ENCODE measurements at places on chromosomes 1 and 21.
A peak's percentile ranks its signal among the peaks of the same experiment; 100 is the strongest.

DNA sequence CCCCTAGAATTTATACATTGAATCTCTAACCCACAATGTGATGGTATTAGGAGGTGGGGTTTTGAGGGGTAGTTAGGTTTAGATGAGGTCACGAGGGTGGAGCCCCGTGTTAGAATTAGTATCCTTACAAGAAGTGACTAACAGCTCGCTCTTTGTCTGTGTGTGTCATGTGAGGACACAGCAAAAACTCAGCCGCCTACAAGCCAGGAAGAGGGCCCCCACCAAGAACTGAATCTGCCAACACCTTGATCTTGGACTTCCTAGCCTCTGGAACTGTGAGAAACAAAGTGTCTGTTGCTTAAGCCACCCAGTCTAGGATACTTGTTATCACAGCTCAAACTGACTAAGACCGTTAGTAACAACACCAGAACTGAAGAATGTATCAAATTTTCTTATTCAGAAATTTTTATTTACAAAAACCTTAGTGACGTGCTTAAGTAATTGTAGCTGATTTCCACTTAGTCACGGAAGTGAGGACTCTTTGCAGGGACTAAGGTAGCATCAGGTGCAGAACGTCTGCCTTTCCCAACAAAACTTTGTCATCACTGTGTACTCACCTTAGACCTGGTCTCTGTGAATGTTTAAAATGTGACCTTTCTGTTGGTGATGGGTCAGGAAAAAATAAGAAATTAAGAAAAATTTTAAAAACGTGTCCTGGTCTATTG is 24.5 kb upstream of the LRRC8C start:
- no peak for DNase-seq

DNA sequence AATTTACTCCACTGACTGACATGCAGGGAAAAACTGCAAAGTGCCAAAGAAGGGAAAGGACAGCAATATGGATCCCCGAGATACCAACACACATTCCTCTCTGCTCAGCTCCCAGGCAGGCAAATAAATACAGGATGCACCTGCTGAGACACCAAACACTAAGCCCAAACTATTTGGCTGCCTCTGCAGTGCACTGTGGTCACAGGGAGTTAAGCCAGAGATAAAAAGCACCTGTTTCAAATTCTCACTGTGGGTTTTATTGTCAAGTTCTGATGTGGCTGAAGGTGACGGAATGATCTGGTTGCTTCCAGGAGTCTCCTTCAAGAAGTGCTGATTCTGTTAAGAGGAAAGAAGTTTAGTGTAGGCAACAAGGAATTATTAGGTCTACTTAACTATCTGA is 17.7 kb downstream of the TEX38 start:
- DNase-seq, result no peak

DNA sequence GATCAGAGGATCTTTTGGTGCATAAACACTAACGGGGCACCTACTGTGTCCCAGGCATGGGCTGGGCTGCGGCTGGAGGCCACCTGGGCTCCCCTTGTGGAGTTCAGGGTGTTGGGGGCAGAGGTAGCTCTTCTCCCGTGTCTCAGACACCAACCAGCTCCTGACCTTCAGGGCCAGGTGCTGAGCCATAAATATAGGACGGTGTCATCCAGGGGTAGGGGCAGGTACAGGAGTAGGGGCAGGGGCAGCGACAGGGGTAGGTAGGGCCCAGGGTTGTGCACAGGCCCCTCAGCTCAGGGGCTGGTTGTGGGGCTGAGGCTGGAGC is 18.0 kb upstream of the LRRC3 start:
- DNase-seq, result no peak

- no peak for DNase-seq
These were observed 228.1 kb downstream of the TPR start for GRCh38 chr1:186146974-186147373.

- no peak for DNase-seq
These were observed 67.8 kb downstream of the ACTL8 start for GRCh38 chr1:17822741-17823426.

GRCh38 chr1:87953732-87954344 is 625.2 kb downstream of the LMO4 start:
- DNase-seq, result peak; percentile 20

DNA sequence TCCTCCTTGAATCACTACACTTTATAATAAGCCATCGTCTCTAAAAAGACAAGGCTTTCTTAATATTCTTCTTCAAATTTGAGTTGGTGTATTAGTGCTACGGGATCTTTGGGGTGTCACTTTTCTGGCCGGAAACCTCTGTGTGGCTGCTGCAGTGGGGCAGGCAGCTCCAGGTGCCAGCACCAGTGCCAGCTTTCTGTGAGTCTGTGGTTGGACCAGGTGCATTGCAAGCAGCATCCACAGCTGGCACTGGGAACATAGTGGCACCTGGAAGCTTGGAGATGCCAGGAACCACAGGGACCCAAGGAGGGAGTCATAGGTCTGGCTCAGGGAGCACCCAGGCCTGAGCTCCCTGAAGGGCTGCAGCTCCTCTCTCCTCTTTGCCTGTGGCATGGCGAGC is 111.8 kb upstream of the RUNX3 start:
- DNase-seq, result no peak

DNA sequence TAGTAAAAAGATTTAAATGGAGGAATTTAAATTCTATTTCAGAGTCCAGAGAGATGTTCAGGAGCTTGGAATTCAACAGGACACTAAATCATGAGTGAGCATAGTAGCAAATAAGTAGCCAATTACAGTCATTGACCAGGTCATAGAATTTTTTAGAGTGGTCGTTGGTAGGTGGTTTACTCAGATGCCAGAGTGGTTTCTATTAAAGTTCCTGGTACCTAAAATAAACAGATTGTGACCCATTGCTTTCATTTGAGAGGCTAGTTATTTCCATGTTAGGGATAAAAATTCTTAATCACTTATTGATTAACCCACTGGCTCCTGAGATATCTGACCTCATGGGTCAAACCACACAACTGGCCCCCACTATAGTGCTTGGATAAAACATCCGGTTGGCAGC is 201.3 kb downstream of the ASTN1 start:
- no peak for DNase-seq

DNA sequence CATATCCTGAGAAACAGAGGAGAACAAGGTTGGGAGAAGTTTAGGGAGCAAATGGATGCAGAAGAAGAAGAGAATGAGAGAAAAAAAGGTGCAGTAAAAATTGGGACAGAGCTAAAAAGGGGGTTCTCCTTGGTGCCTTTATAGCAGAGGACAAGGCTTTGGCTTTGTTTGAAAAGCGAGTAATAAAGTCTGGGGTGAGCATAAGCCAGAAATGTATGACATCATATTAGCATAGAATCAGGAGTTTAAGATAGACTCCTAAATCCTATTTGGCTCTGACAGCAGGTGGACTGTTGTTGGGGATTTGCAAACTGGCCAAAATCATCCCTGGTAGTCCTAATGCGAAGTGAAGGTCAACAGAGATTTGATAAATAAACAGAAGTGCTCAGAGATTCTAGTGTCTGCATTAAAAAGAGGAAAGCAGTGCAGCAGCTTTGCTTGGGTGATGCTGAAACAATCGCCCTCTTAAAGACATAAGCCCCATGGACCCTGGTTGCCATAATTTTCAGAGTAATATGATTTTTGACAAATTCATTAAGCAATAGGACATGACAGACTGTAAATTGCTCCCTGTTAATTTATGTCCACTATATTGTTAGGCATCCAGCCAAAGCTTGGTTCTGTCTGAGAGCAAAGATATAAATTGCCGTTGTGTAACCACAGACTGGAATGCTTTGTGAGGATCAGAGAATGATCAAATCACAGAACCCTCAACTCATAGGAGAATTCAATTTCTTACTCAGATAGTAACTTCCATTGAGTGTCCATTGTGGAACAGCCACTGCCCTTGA is 385.0 kb upstream of the NFIA start:
- no peak for DNase-seq
